ENCODE measurements at places on chromosomes 4 and X. TPM values are rescaled to one million over a fixed set of nuclear protein-coding genes. Genes with fewer than 3 reads are reported as not detected.

GRCh38 chr4:41989994-41990364 lies 351 bp upstream of the SLC30A9 start:
- no peak for DNase-seq

DNA sequence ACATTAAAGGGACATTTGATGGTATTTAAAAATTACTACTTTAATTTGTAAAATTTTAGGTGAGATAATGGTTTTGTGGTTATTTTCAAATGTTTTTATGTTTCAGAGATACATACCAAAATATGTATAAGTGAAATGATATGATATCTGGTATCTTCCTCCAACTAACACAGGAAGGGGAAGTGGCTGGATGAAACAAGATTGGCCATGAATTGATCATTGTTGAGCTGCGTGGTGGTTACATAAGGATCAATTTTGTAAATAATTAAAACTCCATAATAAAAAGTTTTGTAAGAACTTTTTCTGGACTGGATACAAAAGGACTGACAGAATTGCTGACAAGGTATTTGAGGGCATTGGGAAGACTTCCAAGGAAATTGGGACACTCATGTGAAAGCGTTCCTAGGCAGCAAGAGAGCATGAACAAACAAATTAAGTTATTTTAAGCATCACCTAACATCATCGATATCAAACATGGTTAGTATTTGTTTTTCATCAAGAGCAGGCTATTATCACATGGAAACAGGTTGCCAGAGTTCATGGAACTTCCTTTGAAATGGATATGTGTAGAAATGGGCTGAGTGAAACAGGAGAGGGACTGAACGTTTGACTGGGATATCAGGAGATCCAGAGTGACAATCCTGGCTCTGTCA lies 4.4 kb upstream of the PGM2 start:
- DNase-seq, result no peak

DNA sequence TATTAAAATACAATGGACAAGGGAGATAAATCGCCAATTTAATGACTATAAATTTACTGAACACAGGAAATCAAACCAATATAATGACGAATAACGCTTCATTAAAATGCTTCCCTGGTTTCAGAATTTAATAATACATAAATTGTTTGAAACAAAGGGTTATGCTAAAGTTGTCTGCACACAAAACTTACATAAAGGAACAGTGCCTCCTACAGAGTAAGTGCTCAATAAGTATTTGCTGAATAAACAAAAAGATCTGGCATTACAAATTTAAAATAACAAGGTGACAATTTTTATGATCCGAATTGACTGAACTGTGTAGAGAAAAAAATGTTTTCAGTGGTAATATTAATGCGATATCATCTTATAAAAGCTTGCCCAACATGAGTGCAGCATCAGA lies 69.6 kb downstream of the NOCT start:
- DNase-seq, result no peak

- DNase-seq, result no peak
Measured at GRCh38 chr4:61300266-61300844, 100.2 kb downstream of the ADGRL3 start.

DNA sequence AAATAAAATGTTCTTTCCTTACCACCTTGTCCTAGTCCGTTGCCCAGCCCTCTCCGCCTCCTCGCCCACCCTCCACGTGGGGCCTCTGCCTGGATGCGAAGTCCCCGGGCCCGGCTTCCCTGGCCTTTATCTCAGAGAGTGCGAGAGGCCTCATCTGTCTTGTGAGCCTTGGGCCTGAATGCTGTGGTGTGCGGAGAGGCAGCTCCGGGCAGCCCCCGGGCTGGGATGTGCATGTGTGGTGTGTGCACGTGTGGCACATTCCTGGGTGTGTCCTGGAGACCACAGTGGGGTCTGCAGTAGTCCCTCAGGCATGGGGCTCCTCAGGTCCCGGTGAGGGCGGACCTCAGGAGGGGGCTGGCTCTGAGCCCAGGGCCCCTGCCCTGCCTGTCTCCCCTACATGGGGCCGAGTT lies 31.4 kb downstream of the DOK7 start:
- no peak for DNase-seq

DNA sequence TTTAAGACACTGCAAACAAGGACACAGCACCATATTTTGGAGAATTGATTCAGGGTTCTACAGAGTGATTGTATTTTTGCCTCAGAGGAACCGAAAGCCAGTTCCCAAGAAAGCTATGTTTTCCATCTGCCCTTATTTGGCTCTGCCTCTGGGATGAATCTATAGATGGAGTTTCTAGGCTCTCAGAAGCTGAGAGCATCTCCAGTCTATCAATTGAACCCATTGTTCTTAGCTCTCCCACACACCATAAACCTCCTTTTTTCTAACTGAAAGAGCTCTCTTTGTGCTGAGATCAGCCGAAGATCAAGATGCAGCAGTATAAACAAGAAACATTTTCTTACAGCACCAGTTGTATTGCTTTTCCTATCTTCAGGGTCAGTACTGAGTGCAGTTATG lies 16.9 kb downstream of the PLP1 start:
- DNase-seq, result no peak

DNA sequence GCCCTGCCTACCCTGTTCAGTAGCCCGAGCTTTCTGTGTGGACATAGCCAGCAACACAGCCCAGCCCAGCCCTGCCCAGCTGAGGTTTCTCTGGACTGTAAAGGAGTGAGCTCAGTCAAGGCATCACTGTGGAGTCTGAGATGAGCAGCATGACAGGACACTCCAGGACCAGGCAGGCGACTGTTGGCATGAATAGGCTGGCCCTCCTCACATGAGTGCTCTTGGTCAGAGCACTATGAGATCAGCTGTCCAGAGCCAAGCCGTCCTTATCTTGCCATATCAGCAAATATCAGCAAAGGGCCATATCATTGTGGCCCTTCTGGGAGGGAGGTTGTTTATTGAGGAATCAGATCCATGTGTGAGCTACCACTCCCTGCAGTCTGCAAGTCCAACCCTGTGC lies 30.9 kb downstream of the REELD1 start:
- DNase-seq, result no peak

- DNase-seq, result no peak
Measured at GRCh38 chr4:162274354-162274753, 110.6 kb upstream of the FSTL5 start.

- no peak for DNase-seq
Measured at GRCh38 chr4:168265327-168265726, 53.2 kb downstream of the DDX60 start.

DNA sequence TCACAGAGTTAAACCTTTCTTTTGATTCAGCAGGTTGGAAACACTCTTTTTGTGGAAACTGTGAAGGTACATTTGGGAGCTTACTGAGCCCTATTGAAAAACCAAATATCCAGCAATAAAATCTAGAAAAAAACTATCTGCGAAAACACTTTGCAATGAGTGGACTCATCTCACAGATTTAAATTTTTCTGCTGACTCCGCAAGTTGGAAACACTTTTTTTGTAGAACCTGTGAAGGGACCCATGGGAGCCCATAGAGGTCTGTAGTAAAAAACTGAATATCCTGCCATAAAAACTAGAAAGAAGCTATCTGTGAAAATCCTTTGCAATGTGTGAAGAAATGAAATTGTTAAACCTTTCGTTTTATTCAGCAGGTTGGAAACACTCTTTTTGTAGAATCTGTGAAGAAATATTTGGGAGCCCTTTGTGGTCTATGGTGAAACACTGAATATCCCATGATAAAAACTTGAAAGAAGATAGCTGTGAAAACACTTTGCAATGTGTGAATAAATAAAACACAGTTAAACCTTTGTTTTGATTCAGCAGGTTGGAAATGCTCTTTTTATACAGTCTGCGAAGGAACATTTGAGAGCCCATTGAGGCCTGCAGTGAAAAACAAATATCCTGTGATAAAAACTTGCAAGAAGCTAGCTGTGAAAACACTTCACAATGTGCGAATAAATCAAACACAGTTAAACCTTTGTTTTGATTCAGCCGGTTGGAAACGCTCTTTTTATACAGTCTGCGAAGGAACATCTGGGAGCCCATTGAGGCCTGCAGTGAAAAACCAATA lies 22.3 kb upstream of the DCUN1D4 start:
- no peak for DNase-seq

ANK2 gene
- 289 TPM for total RNA-seq

TCEAL1 gene
- total RNA-seq, result 19.2 TPM

MAGEB1 gene
- total RNA-seq, result not detected

GAGE13 gene
- not detected for total RNA-seq

All from Right ventricle myocardium superior (tissue), 1 donor.